ENCODE measurements at places on chromosomes 4 and X. TPM values are rescaled to one million over a fixed set of nuclear protein-coding genes. Genes with fewer than 3 reads are reported as not detected.

GRCh38 chr4:183798301-183799253, 106.5 kb upstream of the STOX2 start:
- no peak for DNase-seq

VSIG1 gene
- 0.51 TPM for total RNA-seq

GRCh38 chr4:748461-748860, 42.8 kb downstream of the PCGF3 start:
- DNase-seq, result no peak

DNA sequence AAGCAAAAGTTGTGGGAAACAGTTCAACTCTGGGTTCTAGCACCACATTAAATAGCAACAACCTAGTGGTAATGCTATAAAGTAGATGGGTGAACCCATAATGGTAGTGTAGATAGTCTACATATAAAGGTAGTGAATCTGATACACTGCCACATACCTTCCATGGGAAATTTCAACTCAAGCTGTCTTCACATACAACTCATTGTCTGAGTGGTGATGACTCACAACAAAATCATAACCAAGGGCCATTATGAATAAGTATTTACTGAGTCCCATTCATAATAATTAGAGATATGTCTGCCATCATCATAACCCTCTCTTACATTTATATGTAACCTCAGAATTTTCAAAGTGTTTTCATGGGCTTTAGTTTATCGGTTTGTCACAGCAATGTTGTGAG, 34.8 kb downstream of the EGF start:
- peak; percentile 23 for DNase-seq

PRSS48 gene
- not detected for total RNA-seq

DNA sequence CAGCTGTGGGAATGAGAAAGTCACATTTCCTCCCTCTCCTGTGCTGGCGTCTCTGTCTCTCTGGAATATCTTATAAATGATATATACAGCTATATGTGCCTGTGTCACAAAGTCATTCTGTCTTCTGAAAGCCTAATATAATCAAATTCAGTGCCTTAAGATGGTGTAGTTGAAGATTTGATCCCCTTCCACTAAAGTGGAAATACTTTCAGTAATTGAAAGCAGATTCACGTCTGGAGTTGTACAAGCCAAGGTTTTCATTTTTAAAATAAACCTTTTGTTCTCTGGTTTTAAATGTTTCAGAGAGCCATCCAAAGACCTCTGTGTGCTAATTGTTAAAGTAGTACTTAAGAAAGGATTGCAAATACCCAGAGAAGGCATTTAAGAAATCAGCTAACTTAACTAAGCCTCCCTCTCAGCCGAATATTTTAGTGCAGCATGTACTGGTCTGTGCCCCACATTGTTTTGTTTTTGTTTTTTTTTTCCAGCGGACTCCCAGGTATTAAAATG, 206.8 kb downstream of the TENM3 start:
- peak; percentile 7 for DNase-seq

RADX gene
- 0.14 TPM for total RNA-seq

DNA sequence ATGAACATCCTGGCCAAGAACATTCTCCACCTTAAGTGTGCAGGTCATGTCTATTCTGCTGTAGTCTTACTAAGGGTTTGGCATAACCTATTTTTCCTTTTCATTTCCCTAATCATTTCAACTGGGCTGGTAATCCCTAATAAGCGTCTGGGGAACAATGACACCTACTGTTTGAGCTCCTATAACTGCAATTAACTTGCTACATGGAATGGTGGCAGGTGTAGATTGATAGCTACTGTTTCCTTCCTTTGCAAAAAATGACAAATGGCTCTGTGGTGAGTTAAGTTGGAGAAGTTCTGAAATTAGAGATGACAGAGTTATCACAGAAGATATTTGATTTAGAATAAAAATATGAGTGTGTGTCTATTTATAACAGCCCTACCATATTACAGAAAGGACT, 104.5 kb upstream of the NAP1L5 start:
- DNase-seq, result peak; percentile 21

DNA sequence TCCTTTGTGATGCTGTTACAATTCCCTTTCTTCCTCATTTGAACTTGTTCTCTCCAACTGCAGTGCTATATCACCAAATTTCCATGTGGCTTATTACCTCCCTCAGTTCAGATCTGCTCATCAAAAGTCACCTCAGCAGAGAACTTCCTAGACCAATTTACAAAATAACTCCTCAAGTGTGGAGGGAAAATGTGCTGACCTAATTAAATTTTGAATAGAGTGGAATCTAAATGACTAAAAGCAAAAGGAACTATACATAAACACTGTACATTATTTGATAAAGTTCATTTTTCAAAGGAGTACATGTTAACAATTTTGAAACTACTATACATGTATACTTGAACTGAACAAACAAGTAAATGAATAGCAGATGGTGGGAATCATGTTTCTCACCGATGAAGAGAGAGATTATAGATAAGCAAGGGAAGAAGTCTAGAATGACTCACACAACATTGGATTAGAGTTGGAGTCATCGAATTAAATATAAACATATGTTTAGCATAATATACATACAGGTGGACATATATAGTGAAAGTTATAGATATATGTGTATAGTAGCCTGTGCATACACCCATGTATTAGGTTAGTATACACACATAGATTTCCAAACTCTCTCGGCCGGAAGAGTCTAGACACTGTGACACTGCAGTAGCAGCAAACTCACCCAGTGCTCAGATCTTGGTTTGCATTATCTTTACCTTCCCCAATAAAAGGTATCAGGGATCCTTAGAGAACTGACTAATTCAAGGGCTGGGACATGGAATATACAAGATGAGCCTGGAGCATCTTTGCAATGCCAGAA, 318.7 kb downstream of the PCDH18 start:
- DNase-seq, result no peak

DRD5 gene
- not detected for total RNA-seq

NLRP2B gene
- 0.14 TPM for total RNA-seq

RWDD4 gene
- 20.2 TPM for total RNA-seq

CCDC160 gene
- total RNA-seq, result not detected

GRCh38 chr4:138259824-138260223, 17.7 kb upstream of the SLC7A11 start:
- DNase-seq, result peak; percentile 48

COL4A6 gene
- 0.68 TPM for total RNA-seq

GRCh38 chr4:20086799-20087521, 164.7 kb upstream of the SLIT2 start:
- no peak for DNase-seq

DNA sequence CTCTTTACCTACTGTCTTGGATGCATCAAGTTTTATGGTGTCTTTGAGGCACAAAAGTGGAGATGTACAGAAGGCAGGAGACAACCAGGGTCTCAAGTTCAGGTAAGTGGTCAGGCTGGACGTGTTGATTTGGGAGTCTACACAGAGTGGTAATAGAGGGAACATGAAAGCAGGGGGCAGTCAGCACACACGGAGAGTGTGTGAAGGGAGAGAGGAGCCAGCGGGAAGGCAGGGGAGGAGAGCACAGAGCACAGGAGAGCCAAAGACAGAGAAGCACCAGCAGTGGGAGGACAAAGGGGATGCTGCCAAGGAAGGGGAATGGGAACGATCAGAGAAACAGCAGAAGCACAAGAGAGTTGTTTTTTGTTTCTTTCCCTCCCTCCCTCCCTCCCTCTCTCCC, 32.9 kb downstream of the TMEM150C start:
- no peak for DNase-seq

FDCSP gene
- total RNA-seq, result not detected

GRCh38 chrX:86436116-86436515, 287.9 kb downstream of the DACH2 start:
- no peak for DNase-seq

DNA sequence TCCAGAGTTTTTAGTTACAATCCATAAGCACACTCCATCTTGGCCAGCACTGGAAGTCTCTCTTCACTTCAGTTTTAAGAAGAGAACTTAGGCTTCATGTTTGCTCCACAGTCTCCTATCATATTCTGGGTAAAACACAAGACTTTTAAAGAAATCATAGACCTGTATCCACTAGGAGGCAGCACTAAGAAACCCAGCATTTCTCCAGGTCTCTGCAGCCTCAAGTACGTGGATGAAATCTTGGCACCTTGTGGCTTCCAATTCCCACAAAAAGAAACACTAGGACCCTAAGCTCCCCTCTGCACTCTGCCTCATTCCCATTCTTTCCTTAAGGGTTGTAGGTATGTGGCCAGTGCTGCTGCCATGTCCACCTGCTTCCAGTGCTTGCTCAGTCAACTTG, 367.3 kb upstream of the CASK start:
- no peak for DNase-seq

DNA sequence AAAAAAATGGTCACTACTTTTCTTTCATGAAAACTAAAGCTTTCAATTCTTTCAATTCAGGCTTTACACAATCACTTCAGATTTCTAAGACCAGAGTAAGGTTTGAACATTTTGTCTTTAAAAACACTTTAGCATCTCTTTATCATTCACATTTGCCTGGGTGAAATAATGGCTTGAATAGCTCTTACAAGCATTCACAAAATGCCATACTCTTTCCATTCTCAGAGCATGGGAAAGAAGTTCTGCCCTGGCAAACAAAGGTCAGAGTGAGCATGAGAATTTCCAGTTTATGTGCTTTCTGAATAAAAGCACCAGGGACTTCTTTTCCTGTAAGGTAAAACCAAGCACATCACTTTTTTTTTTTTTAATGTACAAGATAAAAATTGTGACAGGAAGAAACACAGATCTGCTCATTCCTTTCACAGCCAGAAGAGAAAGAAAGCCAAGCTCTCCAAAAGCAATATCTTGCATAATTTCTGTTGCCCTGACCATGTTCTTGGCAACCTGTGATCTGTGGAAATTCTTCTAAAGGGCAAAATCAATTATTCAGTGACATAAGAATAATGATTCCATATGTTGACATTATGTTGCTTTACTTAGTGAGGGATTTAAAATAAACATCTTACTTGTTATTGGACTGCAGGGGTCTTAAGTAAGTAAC, 64.8 kb downstream of the CD40LG start:
- DNase-seq, result no peak

CNOT6L gene
- total RNA-seq, result 83.4 TPM

SRPX gene
- 104 TPM for total RNA-seq

ZFX gene
- total RNA-seq, result 91.2 TPM

SLC49A3 gene
- total RNA-seq, result 9.9 TPM

WNK3 gene
- total RNA-seq, result 0.60 TPM

- no peak for DNase-seq
Observed at GRCh38 chr4:159735281-159736207, 632.7 kb downstream of the RAPGEF2 start.

- DNase-seq, result peak; percentile 2
Observed at GRCh38 chrX:68896581-68896980, 67.8 kb downstream of the EFNB1 start.

- DNase-seq, result no peak
Observed at GRCh38 chr4:26931966-26932365, 71.3 kb downstream of the STIM2 start.

DNA sequence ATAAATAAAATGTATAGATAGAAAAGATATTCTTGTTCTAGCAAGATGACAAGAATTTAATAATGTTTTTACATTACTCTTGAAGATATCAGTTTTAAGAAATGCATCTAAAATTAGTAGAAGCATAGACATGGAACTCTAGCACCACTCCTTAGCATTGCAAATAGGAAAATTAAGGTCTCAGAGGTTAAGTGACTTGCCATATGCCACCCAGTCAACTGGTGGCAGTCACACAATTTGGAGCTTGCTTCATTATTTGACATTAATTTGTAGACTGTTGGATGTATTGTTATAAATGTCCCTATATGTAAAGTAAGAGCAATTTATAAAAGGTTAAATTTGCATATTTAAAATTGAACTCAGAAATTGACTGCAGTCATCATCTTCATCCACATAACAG, 20.8 kb downstream of the GPM6A start:
- no peak for DNase-seq

- DNase-seq, result peak; percentile 42
Observed at GRCh38 chr4:80253510-80253909, 13.0 kb upstream of the FGF5 start.

DNA sequence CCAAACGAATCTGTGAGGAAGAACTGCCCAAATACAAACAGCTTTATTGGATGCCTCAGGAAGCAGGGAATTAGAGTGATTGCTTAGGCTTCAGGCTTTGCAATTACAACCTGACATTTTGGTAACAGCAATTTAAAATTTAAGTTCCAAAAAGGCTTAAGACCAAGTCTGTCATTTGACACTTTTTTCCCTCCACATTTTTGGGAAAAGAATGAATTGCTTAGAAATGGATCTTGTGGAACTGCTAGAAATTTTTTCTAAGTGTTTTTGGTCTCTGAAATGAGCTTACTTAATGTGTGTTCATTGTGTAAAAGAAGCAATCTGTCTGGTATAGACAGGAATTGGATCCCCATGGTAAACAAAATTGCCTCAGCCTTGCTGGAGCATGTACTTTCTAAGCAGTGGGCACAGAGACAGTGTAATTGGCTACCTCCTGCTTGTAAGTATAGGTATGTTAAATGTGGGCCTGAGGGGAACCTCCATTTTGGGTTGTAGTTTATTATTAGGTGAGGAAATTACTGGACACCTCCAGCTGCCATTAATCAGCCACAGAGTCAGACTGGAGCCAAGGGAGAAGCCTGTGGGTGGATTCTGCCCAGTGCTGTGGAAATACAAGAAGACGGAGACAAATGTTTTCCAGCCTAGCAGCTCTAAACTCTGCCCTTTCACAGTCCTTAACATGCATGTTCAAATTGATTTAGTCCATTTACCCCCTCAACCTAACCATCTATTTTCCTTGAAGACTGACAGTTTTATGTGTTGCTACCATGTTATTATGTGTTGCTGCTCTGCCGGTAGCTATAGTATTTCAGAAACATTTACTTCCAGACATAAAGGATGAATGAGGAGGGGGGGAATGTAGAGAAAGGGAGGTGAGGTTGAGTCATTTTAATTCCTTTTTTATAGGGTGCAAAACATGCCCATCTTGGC, 473.0 kb downstream of the SPRY1 start:
- no peak for DNase-seq

DNA sequence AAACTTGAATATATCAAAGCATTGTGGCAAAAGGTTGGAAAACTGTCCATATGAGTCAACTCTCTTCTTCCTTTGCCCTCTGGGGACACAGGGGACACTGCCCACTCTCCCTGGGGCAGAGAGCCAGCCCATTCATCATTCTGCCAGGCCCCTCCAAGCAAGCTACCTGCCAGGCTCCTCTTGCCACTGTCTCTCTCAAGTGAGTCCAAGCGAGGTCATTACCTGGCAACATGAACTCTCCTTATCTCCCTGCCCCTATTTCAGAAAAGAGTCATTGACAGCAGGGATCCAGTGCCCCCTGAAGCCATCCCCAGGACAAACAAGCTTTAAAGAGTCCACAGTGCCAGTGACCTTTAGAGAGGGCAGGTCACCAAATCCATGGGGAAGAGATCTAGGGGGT, 312.7 kb upstream of the PPARGC1A start:
- DNase-seq, result no peak

GRCh38 chr4:65943076-65943475, 272.8 kb upstream of the EPHA5 start:
- DNase-seq, result peak; percentile 3

- DNase-seq, result no peak
Observed at GRCh38 chr4:113179091-113179490, 129.6 kb downstream of the ANK2 start.

CT45A10 gene
- not detected for total RNA-seq

DNA sequence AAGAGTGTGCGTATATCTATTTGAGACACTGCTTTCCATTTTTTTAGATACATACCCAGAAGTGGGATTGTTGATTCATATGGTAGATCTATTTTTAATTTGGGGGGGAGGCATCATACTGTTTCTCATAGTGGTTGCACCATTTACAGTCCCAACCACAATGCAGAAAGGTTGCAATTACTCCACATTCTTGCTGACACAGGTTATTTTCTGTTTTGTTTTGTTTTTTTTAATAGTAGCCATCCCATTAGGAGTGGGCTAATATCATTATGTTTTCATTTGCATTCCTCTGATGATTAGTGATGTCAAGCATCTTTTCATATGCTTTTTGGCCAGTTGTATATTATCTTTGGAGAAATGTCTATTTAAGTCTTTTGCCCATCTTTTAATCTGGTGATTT, 15.1 kb upstream of the LHFPL1 start:
- DNase-seq, result no peak

Measured in dermis blood vessel endothelial cell (primary cell).